Esophagus squamous epithelium (tissue), 5 donors: ENCODE measurements at places on chromosomes 11 and 22.
A peak's percentile ranks its signal among the peaks of the same experiment; 100 is the strongest.

DNA sequence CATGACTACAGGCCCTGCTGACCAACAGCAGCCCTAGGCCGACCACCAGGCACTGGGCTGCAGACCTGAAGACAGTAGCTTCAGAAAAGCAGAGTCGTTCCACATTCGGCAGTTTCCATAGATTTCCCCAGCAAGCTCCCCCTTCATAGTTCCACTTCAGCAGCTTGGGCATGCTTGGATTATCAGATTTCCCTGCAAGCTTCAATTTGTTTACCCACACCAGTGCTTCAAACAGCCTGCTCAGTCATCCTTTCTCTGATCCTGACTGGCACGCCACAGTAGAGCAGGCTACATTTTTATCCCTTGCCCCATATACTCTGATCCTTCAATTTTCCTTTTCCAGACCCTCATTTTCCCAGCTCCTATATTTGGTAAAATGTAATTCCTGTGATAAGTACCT is 51.1 kb upstream of the CFAP300 start:
- H3K4me3 ChIP-seq: no peak overlapping the region
- no peak overlapping the region for H3K27ac ChIP-seq
- no peaks in the 10 kb centered on the region for H3K36me3 ChIP-seq

GRCh38 chr11:114586797-114587196 is 8.8 kb downstream of the NXPE4 start:
- H3K4me3 ChIP-seq: no peak overlapping the region
- H3K36me3 ChIP-seq: no peaks in the 10 kb centered on the region
- DNase-seq: no peak
- no peaks in the 10 kb centered on the region for H3K4me1 ChIP-seq
- no peaks in the 10 kb centered on the region for H3K27me3 ChIP-seq
- H3K27ac ChIP-seq: no peak overlapping the region

- H3K27me3 ChIP-seq: no peaks in the 10 kb centered on the region
- no peaks in the 10 kb centered on the region for H3K36me3 ChIP-seq
- no peak overlapping the region for H3K27ac ChIP-seq
- no peaks in the 10 kb centered on the region for H3K4me1 ChIP-seq
Observed at GRCh38 chr11:9923280-9923679, 259.4 kb downstream of the SWAP70 start.

GRCh38 chr11:123742724-123743120 is 1.3 kb upstream of the ZNF202 start:
- peaks cover 18% of the 10 kb centered on the region for H3K4me1 ChIP-seq
- H3K27me3 ChIP-seq: no peaks in the 10 kb centered on the region
- no peak overlapping the region for H3K27ac ChIP-seq
- peaks cover 13% of the 10 kb centered on the region for H3K36me3 ChIP-seq

DNA sequence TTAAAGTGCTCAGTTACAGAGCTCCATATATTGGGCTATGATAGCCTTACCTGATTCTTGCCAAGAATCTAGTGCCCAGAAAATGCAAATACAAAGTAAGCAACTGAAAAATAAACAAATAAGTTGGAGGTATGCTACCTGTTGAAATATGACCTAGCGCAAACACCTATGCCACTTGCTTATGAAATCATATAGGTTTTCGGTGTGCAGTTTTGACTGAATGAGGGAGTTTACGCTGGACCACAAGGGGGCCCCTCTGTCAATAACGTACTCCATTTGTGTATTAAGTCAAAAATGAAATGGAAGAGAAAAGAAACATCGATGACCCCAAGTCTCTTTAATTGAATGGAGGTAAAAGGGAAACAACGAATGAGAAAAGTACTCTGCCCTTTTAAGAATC is 84.9 kb upstream of the TRIM77 start:
- DNase-seq: no peak
- H3K27ac ChIP-seq: no peak overlapping the region
- H3K4me1 ChIP-seq: no peaks in the 10 kb centered on the region
- H3K36me3 ChIP-seq: no peaks in the 10 kb centered on the region

GRCh38 chr11:126385991-126386728 is 30.7 kb downstream of the ST3GAL4 start:
- H3K4me1 ChIP-seq: peaks cover 62% of the 10 kb centered on the region
- H3K27ac ChIP-seq: peak overlapping the region; percentile 69
- no peaks in the 10 kb centered on the region for H3K27me3 ChIP-seq
- no peak for DNase-seq
- H3K4me3 ChIP-seq: no peak overlapping the region
- H3K36me3 ChIP-seq: no peaks in the 10 kb centered on the region

GRCh38 chr11:63920939-63921417 is 4.0 kb upstream of the RCOR2 start:
- H3K4me1 ChIP-seq: peaks cover 43% of the 10 kb centered on the region
- H3K27ac ChIP-seq: peak overlapping the region; percentile 78
- no peaks in the 10 kb centered on the region for H3K36me3 ChIP-seq
- no peak for DNase-seq
- H3K4me3 ChIP-seq: no peak overlapping the region

DNA sequence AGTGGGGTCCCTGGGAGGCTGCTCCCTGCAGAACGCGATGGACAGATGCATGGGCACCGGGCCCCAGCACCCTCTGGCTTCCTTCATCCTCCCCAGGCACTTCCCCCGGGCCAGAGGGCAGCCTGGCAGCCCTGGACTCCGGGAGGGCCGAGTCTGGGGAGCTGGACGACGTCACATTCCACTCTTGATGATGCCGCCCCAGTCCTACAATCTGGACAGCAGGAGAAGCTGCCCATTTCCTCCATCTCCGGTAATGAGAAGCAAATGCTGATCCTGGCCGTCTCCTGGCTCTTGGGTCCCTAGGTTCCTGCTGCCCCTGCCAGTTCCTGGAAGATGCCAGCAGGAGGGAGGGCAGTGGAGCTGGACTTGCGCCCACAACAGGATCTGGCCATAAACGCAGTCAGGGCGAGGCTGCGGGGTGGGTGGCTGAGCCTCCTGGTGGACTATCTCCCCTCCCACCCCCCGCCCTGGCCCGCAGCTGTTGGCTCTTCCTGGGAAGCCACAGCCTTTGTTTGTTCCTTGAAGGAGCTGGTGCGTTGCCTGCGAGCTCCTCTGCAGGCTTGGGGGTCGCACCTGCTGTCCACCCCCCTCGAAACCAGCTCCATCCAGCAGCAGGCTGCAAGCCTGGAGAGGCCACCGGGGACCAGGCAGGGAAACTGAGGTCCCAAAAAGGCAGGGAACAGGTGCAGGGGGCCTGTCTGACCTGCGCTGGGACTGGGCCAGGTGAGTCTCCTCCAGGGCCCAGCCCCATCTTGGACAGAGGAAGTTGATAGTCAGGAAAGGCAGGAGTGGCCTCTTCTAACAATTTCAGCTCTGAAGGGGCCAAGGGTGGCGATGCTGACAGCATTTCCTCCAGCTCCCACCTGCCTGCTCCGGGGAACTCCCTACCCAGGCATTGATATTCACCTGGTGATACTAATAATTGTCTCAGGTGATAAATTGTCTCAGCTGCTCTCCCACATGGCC is 17.9 kb upstream of the MUC6 start:
- no peaks in the 10 kb centered on the region for H3K36me3 ChIP-seq
- peaks cover 91% of the 10 kb centered on the region for H3K27me3 ChIP-seq
- H3K4me1 ChIP-seq: peaks cover 7% of the 10 kb centered on the region
- no peak overlapping the region for H3K4me3 ChIP-seq

GRCh38 chr11:96001037-96001436 is 77.1 kb upstream of the MTMR2 start:
- H3K27me3 ChIP-seq: no peaks in the 10 kb centered on the region
- no peaks in the 10 kb centered on the region for H3K36me3 ChIP-seq
- peaks cover 26% of the 10 kb centered on the region for H3K4me1 ChIP-seq
- no peak for DNase-seq
- no peak overlapping the region for H3K4me3 ChIP-seq

DNA sequence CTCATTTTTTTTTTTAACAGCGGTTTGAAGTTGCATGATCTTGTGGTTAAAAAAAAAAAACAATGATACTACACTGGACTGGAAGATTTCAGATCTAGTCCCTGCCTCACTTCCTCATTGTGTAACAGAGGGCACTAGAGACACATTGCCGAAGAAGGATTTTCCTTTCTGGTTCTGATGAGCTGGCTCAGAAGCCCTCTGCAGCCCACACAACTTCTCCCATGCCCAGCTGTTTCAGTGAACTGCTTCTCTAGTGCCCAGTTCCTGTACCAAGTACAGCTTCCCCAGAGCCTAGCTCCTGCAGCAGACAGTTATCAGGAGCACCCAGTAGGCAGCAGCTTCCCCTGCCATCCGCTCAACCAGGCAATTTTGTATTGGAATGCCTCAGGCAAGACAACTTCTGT is 29.5 kb upstream of the ANO5 start:
- DNase-seq: no peak
- no peaks in the 10 kb centered on the region for H3K4me1 ChIP-seq
- no peak overlapping the region for H3K4me3 ChIP-seq

GRCh38 chr11:113818426-113818825 is 38.8 kb downstream of the CLDN25 start:
- H3K4me1 ChIP-seq: no peaks in the 10 kb centered on the region
- DNase-seq: no peak
- no peak overlapping the region for H3K4me3 ChIP-seq
- no peak overlapping the region for H3K27ac ChIP-seq
- H3K36me3 ChIP-seq: peaks cover 84% of the 10 kb centered on the region
- no peaks in the 10 kb centered on the region for H3K27me3 ChIP-seq

- H3K27ac ChIP-seq: no peak overlapping the region
- peaks cover 43% of the 10 kb centered on the region for H3K4me1 ChIP-seq
- DNase-seq: no peak
Observed at GRCh38 chr11:1510928-1511327, 24.3 kb upstream of the MOB2 start.

DNA sequence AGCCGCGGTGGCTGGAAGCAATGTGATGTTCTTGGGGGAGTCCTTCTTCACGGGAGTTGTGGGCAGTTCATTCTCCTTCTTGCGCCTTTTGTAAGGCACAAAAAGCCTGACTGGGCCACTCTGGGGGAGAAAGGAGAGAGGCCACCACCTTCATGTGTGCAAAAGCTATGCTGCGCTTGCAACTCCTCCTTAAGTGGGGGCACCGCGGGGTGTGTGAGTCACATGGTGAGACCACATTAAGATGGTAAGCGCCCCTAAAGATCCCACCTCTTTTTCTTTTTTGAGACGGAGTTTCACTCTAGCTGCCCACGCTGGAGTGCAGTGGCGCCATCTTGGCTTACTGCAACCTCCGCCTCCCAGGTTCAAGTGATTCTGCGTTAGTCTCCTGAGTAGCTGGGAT is 14.1 kb downstream of the DEAF1 start:
- no peak overlapping the region for H3K27ac ChIP-seq
- no peaks in the 10 kb centered on the region for H3K4me1 ChIP-seq
- no peak overlapping the region for H3K4me3 ChIP-seq
- peaks cover 97% of the 10 kb centered on the region for H3K36me3 ChIP-seq
- H3K27me3 ChIP-seq: no peaks in the 10 kb centered on the region

GRCh38 chr22:22981670-22982571 is 88.4 kb upstream of the GNAZ start:
- peaks cover 20% of the 10 kb centered on the region for H3K27me3 ChIP-seq
- no peak for DNase-seq
- H3K27ac ChIP-seq: no peak overlapping the region
- H3K36me3 ChIP-seq: no peaks in the 10 kb centered on the region

DNA sequence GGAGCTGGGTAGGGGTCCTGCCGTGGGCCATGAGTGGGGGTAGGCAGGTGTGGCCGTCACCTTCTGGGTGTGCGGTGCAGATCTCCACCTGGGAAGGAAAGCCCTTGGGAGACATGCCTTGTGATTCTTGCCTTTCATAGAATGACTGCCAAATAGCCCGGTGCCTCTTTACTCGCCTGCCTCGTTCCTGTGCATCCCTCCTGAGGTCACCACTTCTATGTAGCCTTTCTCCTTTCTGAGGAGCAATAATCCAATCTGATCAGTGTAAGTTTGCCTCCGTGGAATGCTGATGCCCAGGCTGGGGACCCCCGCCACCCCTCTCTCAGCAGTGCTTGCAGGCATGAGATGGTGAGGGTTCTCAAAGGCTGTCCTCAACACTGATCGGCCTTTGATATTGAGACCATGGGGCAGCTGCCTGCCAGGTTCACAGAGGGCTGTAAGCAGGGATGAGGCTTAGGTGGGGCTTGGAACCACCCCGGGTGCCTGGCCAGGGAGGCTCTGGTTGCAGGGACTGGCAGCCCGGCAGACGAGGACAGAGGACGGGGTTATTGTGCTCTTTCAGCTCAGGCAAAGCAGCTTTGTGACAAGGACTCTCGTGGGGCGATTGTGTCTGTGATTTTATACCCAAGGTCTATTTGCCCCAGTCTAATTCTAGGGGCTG is 86.1 kb upstream of the WNT7B start:
- H3K27me3 ChIP-seq: no peaks in the 10 kb centered on the region
- DNase-seq: no peak
- H3K4me3 ChIP-seq: peak overlapping the region; percentile 46
